ENCODE measurements at places on chromosomes 3 and 15.

DNA sequence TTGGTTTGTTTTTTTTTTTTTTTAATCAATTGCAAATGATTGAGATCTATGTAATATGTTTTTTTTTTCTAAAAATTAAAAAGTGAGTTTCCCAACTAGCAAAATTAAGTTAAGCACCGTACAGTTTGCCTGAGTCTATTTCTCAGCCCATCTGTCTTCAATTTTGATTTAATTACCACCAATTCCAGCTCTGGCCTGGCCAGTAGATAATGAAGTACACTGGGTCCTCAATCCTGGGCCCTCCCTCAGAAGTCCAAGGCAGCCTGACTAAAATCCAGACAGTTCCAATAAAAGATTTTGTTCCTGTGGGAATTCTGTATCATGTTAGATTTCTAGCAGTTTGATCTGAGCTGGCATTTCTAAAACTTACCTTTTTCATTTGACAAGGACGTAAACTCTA, 887.2 kb downstream of the NAALADL2 start:
- DNase-seq, result no peak

DNA sequence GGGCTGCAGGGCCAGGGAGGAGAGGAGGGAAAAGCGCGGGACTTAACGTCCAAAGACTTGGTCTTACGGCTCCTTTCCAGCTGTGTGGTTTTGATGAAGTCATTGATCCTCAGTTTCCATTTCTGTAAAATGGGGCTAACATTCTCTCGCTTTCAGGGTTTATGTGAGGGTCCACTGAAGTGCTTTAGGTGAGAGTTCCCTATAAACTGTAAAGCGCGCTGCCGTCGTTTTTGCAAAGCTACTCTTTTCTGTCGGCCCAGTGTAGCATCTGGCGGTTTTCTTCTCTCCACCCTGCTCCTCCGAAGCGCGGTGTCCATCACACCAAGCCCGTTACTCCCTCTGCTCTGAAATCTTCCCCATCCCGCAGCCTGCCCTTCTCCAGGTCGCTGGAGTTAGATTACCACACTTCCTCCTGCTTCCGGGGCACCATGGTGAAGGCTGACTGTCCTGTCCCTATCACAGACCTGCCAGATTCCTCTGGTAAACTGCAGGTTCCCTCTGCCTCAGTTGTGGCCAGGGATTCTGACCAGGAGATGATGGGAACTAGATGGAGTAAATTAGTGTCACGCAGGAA, 702 bp upstream of the DNAJC17 start:
- DNase-seq, result no peak

- no peak for DNase-seq
Observed at GRCh38 chr3:117903226-117903625, 1131.4 kb downstream of the IGSF11 start.

DNA sequence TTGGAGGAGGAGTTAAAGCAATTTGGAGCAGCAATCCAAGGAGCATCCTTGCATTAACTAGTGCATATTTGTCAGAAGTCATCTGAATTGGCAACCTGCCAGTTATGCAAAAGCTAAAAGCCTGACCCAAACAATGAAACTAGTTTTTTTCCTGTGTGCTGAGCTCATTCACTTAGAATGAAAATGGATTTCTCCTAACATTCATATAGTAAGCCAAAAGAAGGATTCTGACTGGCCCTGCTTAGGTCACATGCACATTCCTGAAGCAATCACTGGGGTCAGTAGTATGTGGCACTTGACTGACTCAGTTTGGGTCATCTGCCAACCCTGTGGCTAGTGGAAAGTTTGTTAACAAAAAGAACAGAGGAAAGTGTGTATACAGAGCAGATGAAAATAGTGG, 30.5 kb downstream of the OXSM start:
- no peak for DNase-seq

DNA sequence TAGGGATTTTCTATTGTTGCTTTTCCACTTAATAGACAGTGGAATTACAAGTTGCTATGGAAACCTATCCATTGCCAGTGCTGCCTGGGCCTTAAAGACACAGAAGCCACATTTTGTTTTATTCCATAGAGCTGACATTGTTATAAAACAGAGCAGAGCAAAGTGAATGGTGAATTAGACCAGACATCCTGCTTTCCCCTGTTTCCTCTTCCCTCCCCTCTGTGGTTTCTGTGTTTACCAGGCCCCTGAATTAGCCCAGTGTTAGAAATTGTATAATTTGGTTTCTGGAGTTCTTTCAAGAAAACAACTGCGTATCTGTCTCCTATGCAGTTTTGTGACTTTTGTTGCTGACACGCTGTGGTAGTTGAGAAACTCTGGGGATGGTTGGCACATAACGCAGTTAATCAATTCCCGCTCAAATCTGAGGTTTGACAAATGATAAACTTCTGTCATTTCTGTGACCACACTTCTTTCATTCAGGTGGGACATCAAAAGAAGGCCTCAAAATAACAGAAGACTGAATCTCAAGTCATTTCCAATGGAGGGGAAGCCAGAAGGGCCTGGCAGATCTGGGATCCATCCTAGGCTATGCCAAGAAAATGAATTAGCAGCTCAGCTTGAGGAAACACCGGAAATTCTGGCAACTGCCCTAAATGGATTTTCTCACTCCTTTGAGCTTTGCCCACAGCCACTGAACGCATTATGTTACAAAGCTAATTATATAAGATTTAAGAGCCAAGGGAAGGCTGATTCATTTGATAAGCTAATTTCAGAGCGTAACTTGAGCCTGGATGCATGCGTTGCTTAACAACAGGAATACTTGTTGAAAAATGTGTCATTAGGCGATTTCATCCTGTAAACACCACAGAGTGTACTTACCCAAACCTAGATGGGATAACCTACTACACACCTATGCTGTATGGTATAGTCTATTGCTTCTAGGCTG, 46.9 kb downstream of the NR1D2 start:
- no peak for DNase-seq

DNA sequence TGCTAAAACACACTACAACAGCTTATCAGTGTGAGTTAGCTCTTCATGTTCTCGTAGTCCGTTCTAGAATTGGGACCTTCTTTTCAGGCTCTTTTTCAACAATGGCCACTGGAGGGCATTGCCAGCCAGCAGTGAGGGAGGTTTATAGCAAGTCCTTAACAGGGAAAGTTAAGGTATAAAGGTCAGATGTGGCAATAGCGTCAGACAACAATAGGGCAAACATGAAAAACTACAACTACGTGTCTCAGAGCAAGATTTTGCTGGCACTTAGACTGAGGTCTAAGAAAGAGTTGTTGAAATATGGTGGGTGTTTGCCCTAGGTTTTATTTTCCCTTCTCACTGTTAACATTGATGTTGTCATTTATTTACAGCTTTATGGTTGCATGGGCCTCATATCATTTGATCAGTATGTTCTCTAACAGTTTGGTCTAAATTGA, 161.4 kb downstream of the GMNC start:
- DNase-seq, result no peak

GRCh38 chr3:62229211-62229610, 144.1 kb downstream of the FEZF2 start:
- no peak for DNase-seq

DNA sequence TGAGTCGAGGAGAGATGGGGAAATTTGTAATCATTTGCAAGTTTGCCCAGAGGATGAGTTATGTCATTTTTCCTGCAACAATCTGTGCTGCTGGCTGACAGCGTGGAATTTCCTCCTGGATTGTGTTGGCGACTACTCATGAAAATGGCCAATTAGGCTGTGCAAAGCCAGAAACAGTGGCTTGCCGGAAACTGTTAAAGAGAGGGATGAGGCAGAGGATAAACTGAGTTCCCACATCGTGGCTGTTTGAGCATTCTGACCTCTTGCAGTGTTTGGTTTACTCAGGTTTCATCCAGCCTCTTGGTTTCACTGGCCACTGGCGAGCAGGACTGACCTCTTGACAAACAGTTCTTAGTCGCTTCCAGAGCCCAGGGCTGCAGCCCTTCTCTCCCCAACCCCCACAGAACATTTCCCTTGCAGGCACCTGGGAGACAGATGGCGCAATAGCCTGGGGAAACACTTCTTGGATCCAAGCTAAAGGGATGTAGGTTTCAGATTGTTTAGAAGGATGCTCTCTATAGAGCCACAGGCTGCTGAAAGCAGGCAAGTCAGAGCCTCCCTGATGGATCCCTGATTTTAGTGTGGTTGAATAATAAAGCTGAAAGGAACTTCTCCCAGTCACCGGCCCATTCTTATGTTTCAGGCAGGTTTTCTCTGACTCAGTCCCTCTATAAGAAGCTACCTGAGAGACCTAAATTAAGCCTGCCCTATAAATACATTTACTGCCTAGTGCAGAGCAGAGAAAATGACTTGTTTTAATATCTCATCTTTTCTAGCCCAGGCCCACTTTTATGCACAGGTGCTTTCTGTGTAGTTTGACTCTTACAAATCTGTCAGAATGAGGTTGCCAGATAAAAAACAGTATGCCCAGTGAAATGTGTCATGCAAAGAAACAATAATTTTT, 92.8 kb upstream of the UBE2E1 start:
- DNase-seq, result no peak

GRCh38 chr3:172993412-172993811, 147.6 kb downstream of the SPATA16 start:
- DNase-seq, result no peak
